Aorta (tissue), 5 donors: ENCODE measurements at places on chromosomes 2 and 18. TPM values are rescaled to one million over a fixed set of nuclear protein-coding genes. Genes with fewer than 3 reads are reported as not detected.

GRCh38 chr2:110837446-110838409 is 105.4 kb downstream of the ACOXL start:
- H3K4me1 ChIP-seq, result no peaks in the 10 kb centered on the region
- no peaks in the 10 kb centered on the region for H3K27me3 ChIP-seq
- no peak overlapping the region for H3K27ac ChIP-seq
- no peaks in the 10 kb centered on the region for H3K36me3 ChIP-seq
- no peak for DNase-seq
- H3K4me3 ChIP-seq, result no peak overlapping the region

The IGFBP5 gene
- 123 TPM for polyA plus RNA-seq

The DSC3 gene
- 2.0 TPM for polyA plus RNA-seq

GRCh38 chr18:8468921-8469335 is 140.3 kb upstream of the RAB12 start:
- H3K4me3 ChIP-seq, result no peak overlapping the region
- H3K4me1 ChIP-seq, result no peaks in the 10 kb centered on the region
- H3K27ac ChIP-seq, result no peak overlapping the region
- H3K27me3 ChIP-seq, result no peaks in the 10 kb centered on the region
- H3K36me3 ChIP-seq, result no peaks in the 10 kb centered on the region
- no peak for DNase-seq

DNA sequence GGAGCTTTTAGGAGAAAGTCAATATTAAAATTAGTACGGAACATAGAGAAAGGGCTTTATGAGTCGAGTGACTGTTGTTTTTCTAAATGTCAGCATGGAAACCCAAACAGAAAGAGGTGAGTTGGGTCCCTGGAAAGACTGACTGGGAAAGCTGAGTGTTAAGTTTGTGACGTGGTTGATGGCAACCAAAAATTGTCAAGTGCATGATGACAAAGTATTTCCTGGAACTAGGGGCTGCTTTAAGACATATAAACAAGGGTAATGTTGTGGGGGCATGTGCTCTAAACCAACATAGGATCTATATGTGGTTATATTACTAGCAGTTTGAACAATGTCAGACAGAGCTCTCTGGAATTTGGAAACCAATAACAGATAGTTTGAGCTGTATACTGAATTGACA is 50.9 kb upstream of the GPD2 start:
- H3K27me3 ChIP-seq, result no peaks in the 10 kb centered on the region
- no peak overlapping the region for H3K4me3 ChIP-seq

DNA sequence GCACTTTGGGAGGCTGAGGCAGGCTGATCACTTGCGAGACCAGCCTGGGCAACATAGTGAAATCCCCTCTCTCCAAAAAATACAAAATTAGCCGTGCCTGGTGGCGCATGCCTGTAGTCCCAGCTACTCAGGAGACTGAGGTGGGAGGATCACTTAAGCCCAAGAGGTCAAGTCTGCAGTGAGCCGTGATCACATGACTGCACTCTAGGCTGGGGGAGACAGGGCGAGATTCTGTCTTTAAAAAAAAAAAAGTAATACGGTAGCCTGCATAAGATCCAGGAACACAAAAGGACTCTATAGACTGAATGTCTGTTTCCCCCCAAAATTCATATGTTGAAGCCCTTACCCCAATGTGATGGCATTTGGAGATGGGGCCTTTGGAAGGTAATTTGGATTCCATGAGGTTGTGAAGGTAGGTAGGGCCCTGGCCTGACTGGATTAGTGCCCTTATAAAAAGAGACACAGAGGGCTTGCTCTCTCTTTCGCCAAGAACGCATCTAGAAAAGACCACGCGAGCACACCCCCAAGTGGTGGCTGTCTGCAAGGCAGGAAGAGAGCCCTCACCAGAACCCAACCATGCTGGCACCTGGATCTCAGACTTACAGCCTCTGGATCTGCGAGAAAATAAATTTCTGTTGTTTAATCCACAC is 17.0 kb downstream of the MBOAT2 start:
- no peaks in the 10 kb centered on the region for H3K4me1 ChIP-seq
- H3K4me3 ChIP-seq, result no peak overlapping the region
- H3K27ac ChIP-seq, result no peak overlapping the region
- no peak for DNase-seq
- no peaks in the 10 kb centered on the region for H3K27me3 ChIP-seq
